ENCODE measurements at places on chromosomes 1 and 21.
A peak's percentile ranks its signal among the peaks of the same experiment; 100 is the strongest.

GRCh38 chr1:51768971-51769588 is 109.4 kb downstream of the NRDC start:
- no peak for DNase-seq

- DNase-seq, result no peak
Measured at GRCh38 chr1:214451596-214451995, 99.8 kb downstream of the PTPN14 start.

DNA sequence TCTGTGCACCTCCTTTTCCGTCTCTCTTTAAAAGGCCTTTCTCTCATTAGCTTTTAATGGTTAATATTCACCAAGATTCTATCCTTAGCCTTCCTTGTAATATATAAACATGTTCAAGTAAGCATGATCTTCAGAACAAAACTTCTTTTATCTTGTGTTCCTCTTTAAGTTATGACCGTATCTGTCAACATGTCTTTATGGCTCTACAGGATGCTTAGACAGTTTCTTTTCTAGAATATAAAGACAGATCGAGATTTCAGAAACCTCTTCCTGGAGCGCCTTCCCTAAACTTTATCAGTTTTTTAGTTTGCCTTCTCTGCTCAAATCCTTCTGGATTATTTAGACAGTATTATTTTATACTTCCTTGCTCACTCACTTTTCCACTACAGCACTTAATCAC is 7.2 kb downstream of the RO60 start:
- DNase-seq, result no peak

GRCh38 chr1:234593771-234594504 is 16.0 kb downstream of the IRF2BP2 start:
- no peak for DNase-seq

DNA sequence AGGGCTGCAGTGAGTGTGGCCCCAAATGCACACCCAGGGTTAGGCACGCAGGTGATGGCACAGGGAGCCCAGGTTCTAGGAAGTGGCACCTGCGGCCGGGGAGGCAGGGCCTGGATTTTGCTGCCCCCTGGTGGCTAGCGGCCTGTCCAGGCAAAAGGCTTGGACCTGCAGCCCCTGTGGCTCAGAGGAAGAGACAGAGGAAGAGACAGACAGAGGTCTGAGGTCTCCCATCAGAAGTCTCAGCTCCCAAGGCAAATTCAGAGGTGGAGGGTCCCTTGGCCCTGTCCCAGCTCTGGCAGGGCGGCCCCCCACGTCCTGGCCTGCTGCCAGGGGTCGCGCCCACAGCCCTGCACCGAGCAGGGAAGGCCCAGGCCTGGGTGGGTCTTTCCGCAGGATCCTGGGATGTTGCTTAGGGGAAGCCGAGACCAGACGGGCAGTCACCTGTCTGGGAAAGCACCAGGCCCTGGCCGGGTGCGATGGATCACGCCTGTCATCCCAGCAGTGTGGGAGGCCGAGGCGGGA is 8.0 kb upstream of the TNFRSF14 start:
- DNase-seq, result peak; percentile 88

DNA sequence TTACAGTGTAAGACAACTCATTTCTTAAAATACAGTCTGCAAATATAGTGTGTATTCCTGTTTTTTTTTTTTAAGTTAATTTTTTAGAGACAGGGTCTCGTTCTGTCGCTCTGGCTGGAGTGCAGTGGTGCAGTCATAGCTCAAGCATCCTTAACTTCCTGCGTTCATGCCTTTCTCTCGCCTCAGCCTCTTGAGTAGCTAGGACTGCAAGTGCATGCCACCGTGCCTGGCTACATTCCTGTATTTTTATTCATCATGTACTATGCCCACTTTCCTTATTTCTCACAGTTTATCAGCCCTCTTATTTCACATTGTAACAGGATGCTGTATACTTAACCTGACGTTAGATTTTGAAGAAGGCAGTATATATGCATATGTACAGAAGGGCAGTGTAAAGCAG is 26.7 kb downstream of the MIER1 start:
- no peak for DNase-seq

DNA sequence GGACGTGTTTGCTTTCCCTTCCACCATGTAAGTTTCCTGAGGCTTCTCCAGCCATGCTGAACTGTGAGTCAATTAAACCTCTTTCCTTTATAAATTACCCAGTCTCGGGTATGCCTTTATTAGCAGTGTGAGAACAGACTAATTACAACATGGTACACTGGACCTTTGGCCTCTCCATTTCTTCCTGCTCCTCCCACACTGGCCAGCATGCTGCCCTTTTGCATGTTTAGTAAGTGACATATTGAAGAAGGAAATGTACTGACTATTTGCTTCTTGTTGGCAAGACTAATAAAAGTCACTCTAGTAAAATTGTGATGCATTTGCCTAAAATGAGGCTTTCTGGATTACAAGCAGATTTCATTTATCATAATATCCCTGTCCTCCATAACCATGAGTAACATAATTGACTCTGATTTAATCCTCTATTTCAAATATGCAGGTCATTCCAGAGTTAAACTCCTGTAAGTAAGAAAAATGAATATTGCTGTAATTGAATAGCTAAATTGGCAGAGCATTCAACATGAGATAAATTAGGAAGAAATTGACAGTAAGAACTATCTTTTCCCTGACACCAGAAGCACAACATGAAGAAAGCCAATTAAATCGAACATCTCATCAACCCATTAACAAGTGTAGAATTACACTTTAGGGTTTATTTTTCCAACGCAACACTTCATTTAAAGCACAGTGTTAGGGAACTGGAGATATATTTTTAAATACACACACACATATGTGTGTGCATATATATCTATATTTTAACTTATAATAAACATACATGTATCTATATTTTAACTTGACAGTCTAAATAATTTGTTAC is 427.8 kb upstream of the ZP4 start:
- no peak for DNase-seq

DNA sequence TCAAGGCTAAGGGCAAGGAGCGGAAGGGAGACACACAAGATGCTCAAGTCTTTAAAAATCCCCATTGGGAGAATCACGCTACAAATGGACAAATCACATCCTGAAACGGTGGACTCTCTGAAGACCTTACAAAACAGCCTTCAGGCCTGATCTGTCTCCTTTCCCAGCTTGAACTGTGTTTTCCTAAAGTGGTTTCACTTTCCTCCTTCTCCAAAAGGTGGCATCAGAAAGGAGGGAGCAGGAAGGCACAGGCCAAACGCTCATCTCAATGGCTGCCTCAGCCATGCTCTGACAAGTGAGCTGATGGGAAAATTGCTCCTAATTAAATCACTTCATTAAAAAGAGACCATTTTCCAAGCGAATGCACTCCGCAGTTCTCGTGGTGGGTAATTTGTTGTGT is 47.7 kb downstream of the UTP25 start:
- no peak for DNase-seq

GRCh38 chr1:184068354-184068753 is 16.8 kb downstream of the TSEN15 start:
- no peak for DNase-seq

GRCh38 chr1:17909634-17910033 is 154.5 kb downstream of the ACTL8 start:
- no peak for DNase-seq

GRCh38 chr1:28899267-28899666 is 15.1 kb upstream of the EPB41 start:
- no peak for DNase-seq

GRCh38 chr21:37139902-37140301 is 66.8 kb downstream of the TTC3 start:
- no peak for DNase-seq

GRCh38 chr1:85894651-85895050 is 186.4 kb upstream of the ZNHIT6 start:
- DNase-seq, result peak; percentile 44

GRCh38 chr1:224087286-224087794 is 26.6 kb upstream of the FBXO28 start:
- DNase-seq, result no peak

DNA sequence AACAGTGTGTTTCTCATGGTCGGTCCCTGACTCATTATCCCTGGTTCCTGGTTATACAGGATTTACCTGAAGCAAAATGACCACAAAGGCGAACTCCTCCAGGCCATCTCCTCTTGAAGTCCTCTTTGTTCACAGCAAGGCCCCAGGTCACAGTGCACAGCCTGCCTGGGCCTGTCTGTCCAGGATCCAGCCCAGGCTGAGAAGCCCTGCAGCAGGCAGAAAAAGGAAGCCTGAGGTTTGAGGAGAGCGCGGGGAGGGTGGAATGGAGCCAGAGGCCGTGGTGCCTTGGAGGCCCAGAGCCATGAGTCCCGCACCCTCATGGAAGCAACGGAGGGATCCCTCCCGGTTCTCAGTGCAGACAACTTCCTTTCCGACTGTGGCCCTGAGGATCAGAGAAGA is 136.8 kb upstream of the IRF2BP2 start:
- no peak for DNase-seq

- no peak for DNase-seq
Measured at GRCh38 chr1:76433526-76433925, 359.0 kb downstream of the ST6GALNAC3 start.

DNA sequence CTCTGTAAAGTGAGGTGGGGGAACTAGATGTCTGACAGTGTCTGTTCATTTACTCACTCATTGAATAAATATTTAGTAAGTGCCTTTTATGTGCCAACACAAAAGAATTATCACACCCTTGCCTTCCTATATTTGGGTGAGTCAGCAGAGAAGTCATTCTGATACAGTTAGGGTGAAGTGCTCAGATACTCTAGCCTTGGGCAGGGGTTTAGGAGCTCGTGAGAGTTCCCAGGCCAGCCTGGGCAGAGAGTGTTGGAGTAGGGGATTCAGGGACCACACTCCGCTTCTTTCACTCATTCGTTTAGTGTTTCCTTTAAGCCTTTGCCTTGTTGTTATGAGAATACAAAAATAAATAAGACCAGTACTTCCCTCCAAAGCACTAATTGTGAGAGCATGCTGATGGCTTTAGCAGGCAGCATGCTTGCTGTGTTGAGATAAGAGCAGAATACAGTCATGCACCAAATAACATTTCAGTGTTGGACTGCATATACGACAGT is 83.9 kb downstream of the DYRK1A start:
- no peak for DNase-seq

DNA sequence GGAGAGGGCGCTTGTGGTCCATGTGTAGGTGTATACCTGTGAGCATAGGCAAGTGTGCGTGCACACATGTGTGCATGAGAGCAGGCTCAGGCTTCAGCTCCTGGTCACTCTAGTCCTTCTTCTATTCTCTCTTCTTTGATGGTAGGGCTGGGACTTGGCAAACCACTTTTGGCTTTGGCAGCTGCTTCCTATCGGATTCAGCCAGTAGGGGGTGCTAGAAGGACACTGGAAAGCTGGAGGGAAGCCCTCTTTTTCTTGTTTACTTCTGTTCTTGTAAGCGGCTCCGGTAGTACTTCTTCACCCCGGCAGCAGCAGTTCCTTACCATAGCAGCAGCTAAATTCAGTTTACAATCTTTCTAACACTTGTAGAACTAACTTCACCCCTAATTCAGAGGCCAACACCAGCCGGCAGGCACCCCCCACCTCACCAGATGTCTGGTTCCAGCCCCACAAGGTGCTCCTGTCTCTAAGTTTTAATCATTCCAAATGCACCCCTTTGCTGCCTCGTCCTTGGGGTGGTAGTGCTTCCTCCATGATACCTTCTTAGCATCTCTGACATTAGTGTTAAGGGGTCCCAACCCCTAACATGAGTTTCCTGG is 25.1 kb downstream of the NENF start:
- DNase-seq, result no peak

DNA sequence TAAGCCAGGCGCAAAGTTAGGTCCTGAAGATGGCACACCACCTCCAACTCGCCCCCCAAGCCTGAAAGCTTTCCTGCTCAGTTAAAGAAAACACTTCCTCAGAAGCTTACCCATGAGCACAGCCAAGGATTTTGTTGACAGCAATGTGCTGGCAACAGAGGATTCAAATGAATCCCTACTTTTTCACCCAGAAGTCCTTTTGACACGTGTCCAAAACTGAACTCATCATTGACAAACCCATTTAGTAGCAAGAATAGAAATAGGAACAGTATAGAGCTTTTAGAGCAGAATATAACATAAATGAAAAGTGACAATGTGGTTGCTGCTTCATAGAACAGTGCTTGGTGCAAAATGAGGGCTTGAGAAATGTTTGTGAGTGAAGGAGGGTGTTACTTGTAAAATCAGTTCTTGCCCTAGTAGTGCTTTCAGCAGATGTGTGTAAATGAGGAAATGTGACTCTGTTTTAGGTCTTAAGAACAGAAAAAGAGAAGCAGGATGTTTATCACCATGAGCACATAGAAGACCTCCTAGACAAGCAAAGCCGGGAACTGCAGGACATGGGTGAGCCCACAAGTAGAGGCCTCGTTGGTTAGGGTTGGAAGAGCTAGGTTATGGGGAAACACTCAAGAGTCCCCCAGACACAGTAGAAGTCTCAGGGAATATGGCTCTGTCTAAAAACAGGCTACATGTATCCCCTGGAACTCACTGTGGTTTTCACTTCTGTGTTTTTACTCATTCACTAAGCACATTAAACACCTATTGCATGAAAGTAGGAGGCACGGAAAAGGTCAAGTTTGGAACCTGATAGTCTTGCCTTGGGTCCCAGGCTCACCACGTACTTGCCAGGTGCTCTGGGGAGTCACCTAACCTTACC is 48.6 kb upstream of the TMEM125 start:
- DNase-seq, result no peak

- no peak for DNase-seq
Measured at GRCh38 chr1:41344708-41345159, 16.5 kb upstream of the FOXO6 start.

DNA sequence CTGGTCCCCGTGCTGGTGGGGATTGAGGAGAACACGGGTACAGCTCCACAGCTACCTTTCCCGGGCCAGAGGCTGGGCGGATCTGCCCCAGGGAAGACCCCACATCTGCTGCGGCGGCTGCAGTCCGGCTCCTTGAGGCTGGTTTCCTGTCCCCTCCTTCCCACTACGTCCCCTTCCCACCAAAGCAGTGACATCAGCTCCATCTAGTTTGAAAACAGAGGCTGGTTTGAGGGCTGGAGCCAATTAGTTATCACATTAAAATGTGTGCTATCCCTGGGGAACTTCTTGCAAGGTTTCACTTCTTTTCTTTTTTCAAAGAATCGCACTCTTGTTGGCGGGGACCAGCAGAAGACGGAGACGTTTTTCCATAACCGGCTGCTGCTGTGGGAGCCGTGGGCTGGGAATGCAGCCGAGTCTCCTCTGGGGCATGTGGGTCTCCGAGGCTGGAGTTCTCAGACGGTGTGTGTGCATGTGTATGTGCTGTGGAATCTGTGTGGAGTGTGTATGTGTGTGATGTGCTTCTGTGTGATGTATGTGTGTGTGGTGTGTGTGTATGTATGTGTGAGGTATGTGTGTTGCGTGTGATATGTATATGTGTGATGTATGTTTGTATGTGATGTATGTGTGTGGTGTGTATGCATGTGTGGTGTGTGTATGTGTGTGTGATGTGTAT is 8.9 kb upstream of the PCBP3 start:
- no peak for DNase-seq

DNA sequence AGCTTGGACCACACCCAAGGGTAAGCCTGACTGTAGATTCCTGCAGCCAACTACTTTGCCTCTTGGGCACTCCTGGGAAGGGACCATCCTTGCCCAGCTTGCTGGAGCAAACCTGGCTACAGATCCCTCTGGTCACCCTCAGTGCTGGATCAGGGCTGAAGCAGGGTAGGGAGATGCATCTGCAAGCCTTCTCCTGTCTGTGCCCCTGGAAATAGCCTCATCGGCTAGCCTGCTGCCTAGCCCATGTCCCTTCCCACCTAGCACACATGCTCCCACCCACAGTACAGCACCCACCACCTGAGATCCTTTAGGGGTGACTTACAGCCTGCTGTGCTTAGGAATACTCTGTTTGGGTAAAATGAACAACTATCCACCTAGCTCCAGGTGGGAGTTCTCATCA is 177.3 kb upstream of the HMGB4 start:
- no peak for DNase-seq

GRCh38 chr1:207798847-207799246 is 47.0 kb downstream of the CD46 start:
- DNase-seq, result no peak

GRCh38 chr1:38015978-38016725 is 3.6 kb downstream of the UTP11 start:
- peak; percentile 51 for DNase-seq
